ENCODE measurements at places on chromosomes 7 and 10.

- DNase-seq = no peak
Observed at GRCh38 chr10:132746801-132747625, 38.9 kb downstream of the NKX6-2 start.

- no peak for DNase-seq
Observed at GRCh38 chr10:129695671-129696070, 228.6 kb downstream of the MGMT start.

GRCh38 chr10:43228783-43229207 is 38.1 kb downstream of the RASGEF1A start:
- no peak for DNase-seq

DNA sequence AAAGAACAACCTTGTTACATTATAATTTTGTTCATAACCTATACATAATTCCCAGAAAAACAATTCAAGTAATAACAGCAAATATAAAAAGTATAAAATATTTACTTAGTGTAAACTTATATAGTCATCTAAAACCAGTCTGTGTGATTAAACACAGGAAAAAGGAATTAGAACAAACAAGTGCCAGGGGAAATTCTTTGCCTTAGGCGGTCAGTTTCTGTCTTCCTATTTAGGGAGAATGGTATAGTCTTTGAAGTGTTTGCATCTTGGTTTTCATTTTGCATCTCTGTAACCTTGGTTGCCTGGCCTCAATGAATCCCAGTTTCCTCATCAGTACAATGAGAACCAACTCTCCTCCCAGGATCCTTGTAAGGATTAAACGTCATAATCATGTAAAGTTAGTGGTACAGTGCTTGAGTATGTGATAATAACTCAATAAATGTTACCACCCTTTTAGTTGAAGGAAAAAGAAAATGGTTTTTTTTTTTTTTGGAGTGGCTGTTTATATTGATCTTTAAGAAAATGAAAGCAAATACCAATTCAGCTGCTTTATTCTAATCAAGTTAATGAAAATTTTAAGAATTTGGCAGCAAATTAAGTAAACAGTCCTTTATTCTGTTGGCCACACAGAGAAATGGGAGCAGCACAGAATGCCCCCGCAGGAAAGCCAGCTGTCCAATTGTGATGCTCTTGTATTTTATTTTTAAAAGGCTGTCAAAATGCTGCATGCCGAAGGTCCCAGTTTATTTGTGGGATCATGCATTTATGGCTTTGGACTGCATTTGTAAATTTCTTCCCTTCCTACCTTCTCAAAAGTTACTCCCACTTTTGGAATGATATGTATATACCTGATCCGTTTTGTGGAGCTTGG is 61.8 kb downstream of the SHH start:
- DNase-seq = no peak

DNA sequence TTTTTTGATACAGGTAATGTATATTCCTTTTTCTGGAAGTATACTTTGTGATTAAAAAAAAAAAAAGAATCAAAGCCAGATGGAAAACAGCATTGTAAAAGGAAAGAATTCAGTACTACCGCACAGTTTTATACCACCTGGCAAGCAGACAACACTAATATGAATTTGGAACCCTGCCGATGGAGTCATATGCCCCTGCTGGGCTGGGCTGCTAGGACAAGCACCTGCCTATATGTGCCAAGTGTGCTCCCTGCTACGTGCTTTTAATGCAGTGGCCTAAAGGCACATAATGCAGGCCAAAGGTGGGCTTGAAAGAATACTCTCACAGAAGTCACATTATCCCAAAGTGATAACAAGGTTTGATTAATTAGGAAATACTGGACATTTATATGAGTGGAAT is 29.8 kb upstream of the WAC start:
- DNase-seq = no peak

- no peak for DNase-seq
Observed at GRCh38 chr7:27771111-27771510, 31.1 kb downstream of the TAX1BP1 start.

DNA sequence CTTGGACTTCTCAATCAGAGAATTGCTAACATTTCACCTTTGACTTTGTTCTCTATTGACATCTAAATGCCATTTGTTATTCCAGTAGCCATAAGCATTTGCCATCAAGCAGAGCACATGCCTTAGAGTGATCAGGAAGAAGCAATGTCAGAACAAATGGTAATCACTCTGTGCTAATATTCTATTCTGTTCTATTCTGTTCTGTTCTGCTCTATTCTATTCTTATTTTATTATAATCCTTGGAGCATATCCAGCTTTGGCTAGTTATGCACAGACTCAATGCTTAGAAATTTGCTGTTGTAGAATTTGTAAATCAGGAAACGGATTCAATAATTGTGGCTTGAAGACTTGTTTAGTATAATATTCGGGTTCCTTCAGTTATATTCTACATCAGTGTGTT is 175.4 kb downstream of the EXOC4 start:
- DNase-seq = no peak

GRCh38 chr10:29212597-29212996 is 76.3 kb upstream of the LYZL1 start:
- DNase-seq = no peak

- DNase-seq = no peak
Observed at GRCh38 chr7:12941512-12941911, 254.1 kb downstream of the ARL4A start.

DNA sequence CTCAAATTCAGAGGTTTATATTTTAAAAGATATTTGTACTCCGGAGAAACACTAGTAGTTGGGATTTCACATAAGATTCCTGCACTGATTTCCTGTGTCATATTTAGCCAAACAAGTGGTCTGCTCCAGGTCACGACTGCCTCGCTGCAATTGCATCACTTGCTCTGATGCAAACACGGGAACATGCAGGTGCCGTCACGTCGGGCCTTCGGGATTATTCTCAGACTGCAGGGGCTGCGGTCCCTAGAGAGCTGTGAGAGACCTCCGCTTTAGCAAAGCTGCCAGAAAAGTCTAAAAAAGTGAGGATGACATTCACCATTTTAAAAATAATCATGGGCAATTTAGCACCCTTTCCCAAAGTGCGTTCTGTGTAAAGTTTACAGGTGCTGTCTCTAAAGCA is 93.5 kb upstream of the DDC start:
- DNase-seq = no peak

GRCh38 chr7:151844071-151844824 is 32.7 kb downstream of the PRKAG2 start:
- peak; percentile 59 for DNase-seq

- DNase-seq = peak; percentile 97
Observed at GRCh38 chr7:2082139-2082998, 150.4 kb downstream of the MAD1L1 start.

- no peak for DNase-seq
Observed at GRCh38 chr7:1422512-1423263, 36.6 kb downstream of the MICALL2 start.

DNA sequence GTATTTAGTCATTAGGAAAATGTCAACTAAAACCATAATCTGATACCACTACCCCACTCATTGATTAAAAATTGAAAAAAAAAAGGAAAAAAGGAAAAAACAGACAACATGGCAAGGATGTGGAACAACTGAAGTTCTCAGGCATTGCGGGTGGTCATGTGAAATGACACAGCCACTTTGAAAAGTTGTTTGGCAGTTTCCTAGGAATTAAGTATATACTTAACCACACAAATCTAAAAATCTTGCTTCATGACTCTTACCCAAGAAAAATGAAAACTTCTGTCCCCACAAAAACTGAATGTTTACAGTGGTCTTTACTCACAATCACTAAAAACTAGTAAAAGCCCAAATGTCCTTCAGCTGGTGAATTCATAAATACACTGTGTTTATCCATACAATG is 254.5 kb downstream of the AHR start:
- DNase-seq = no peak

DNA sequence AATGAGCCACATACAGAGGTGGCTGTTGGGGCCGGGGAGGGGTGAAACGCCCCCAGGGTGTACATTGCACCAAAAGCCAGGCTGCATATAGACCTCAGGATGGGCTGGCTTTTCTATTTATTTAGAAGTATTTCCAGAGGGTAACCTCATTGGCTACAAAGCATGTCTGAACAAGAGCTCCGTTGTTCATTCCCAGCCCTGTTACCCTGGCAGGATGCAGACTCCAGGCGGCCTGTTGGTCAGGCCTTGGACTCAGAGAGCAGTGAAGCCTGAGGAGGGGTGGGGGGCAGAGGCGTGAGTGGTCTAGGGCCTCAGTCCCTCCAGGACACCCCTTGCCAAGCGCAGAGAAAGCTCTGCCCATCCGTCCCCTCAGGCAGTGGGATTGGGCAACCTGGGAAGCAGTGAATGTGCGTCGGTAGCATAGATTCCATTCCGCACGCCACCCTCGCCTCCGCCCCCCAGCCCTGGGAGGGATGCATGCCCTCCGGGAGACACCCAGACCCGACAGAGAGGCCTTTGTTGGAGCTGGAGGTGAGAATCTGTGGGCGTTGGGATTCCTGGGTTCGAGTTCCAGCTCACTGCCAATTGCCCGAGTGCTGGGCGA is 41.9 kb downstream of the TCF7L2 start:
- no peak for DNase-seq

DNA sequence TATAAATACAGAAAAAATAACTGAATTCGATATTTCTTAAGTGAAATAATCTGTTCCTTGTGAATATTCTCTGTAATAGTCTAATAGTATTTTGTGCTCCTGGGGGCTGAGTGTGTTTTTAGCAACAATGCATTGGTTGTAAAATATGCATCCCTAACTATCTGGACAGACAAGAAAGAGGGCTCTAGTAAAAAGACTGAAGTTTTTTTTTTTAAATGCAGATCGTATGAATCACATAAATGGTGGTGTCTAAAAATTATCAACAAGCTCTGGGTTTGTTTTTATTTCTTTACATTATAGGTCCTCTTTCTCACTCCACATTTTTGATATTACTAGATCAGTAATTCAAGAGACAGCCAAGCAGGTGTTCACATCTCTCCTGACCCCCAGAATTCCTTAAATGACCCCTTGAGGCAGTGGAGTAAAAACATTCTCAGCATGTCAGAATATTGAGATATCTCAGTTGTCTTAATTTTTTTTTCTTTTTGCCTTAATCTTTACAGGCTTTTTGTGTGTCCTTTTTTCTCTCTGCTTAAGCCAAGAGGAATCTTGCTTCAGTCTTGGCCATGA is 18.2 kb downstream of the ARID5B start:
- DNase-seq = no peak

DNA sequence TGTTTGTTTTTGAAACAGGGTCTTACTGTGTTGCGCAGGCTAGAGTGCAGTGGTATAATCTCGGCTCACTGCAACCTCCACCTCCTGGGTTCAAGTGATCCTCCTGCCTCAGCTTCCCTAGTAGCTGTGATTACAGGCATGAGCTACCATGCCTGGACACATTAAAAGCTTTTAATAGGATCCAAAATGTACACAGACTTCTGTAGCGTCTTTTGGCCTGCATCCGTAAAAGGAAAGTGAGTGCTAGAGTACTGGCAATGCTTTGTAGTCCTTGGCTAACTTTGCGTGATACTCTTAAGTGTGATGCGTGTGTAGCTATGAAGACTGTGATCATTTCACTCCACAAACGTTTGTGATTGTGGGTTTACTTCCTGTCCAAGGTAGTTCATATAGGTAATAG is 13.3 kb downstream of the ZRANB1 start:
- DNase-seq = no peak

- no peak for DNase-seq
Observed at GRCh38 chr10:94264085-94264484, 98.7 kb downstream of the NOC3L start.

DNA sequence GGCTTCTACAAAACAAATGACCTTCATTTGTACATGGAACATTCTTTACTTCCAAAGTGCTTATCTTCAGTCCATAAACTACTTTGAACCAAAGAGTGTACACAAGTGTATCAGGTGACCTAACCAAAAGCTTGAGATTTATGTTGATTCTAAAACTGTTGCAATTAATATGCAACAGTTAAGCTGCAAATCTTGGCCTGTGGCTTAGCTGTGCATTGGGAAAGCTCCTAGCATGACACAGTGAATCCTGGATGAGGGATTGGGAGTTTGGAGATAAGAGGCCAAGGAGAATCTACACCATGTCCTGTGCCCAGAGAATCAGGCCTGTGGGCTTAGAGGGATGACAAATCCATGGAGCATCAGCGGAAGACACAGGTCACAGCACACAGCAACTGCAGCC is 105.2 kb upstream of the GSDME start:
- DNase-seq = no peak

Measured in AG08396 (cell line).